ENCODE measurements at places on chromosomes 4 and X.

DNA sequence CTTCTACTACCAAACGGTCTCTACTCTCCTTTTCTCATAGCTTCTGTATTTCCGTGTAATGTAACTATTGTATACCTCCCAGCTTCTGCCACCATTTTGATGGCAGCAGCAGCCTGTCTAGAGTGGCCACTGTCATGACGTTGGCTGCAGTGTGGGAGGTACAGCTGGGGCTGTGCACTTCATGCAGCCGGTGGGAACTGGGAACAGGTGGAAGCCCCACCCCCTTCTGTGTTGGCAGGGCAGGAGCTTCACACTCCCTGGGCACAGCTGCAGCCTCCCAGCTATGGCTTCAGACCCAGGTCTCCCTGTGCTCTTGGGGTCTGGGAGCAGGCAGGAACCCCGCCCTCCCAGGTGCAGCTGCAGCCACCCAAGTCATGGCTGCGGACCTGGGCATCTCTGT is 49.8 kb upstream of the SEC24B start:
- DNase-seq = no peak

DNA sequence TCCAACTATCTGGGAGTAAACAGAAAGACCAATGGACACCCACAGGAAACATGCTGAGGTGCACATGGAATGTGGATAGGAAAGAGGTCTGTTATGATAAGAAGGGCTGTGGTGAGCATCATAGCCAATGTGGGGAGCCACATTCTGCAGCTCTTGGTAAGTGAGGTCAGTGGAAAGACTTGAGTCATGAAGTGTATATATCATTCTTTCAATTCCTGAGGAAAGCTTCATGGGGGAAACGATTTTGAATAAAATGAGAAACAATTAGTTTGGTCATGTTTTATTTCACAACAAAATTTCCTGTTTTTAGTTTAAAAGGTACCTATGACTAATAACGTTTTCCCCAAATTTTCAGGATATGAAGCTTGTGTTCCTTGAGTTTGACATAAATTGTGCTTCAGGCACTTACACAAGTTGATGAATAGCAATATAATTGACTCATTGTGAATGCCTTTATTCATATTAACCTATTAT is 41.4 kb upstream of the RASSF6 start:
- peak; percentile 85 for DNase-seq

GRCh38 chr4:71487344-71487920 is 148.6 kb downstream of the SLC4A4 start:
- no peak for DNase-seq

DNA sequence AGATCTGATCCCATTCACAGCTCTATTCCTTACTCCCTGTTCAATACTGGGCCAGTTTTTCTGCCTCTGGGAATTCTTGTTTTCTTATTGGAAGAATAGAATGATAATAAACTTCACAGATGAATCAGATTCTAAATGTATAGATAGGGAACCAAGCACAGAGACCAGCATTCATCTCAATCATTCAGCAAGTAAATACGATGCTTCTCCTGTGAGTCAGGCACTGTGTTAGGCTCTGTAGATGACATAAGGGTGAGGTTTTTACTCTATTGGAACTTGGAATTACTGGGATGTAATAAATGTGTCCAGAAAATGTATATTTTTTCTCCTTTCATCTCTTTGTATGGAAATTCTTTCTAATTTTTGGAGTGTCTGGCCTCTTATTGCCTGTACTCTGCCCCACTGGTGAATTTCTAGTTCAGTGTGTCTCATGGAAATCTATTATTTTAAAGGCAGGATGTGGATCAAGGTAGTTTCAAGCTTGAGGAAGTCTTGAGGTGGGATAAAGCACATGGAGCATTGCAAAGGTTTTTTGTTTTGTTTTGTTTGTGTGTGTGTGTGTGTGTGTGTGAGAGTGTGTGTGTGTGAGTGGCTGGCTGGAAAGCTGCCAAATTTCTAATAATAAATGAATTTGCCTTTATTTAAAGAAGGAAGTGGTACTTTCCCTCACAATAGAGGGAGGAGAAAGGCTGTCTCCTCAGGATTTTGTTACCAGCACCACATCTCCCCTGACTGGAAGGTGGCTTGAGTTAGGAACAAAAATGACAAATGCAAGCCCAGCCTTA is 117.9 kb upstream of the HS3ST1 start:
- no peak for DNase-seq

DNA sequence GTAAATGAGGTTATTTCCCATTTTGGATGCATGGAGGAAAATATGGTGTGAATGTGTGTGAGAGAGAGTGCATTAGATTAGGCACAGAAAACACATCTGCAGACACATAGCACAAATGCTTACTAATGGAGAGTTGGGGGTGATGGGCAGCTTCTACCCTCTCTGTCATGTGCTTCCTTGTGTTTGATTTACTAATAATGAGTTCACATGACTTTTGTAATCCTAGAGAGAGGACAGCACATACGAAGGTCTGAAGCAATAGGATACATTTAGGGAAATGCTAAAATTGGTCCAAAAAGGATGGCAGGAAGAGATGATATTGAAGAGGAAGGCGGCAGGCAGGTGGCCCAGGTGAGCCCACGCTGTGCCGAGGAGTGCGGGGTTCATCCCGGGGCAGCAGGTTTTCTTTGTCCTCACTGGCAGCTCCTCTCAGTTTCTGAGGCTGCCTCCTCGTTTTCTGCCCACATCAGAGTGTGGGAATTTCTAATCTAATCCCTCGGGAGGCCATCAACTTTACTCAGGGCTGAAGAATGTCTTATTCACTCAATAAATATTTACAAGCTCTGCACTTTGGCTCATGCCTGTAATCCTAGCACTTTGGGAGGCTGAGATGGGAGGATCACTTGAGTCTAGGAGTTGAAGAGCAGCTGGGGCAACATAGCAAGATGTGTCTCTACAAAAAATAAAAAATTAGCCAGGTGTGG is 15.9 kb upstream of the MAP9 start:
- peak; percentile 34 for DNase-seq

GRCh38 chr4:179292468-179292867 is 1850.2 kb upstream of the AGA start:
- DNase-seq = no peak

DNA sequence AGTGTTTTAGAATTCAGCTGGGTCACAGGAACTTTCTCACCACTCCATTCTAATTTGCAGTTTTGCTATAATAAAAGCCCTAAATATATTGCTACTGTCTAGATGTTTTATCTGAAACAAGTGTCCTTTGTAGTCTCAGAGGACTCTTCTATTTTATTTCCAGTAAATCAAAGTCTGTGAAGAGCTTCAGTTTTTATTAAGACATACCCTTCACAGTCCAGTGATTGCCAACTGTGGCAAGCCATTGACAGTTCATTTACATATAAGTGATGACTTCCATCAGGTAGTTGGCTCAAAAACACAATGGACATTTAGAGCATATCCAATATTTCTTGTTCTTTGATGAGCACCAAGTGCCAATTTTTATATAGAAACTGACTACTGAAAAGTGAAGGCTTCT is 466.1 kb downstream of the IQCM start:
- no peak for DNase-seq

GRCh38 chr4:99855678-99856077 is 38.5 kb downstream of the LAMTOR3 start:
- DNase-seq = no peak

- no peak for DNase-seq
These were observed 43.6 kb downstream of the TLR10 start for GRCh38 chr4:38738940-38739803.

DNA sequence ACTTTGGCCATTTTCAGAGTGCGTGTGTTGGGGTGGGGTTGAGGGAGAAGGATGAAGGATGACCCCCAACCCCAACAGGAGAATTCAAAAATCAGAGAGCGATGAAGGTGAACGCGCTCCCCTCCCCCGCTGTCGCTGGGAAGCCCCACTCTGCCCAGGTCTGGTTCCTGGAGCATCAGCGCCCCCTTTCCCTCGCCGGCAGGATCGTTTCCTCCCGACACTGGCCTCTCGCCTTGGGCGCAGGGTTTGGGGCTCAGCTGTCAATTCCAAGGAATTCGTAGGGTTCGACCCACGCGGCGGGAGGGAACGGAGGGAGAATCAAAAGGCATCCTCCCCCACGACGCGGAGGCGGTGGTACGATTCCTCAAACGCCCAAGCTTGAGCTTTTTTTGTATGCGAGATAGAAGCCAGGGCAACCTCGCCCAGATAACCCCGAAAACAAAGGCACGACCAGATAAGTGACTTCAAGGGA is 1.0 kb upstream of the PDGFRA start:
- no peak for DNase-seq

GRCh38 chr4:63619771-63620170 is 789.5 kb downstream of the TECRL start:
- DNase-seq = no peak

GRCh38 chr4:5052204-5052702 is 973 bp downstream of the STK32B start:
- no peak for DNase-seq

- no peak for DNase-seq
These were observed 91.2 kb downstream of the ADRA2C start for GRCh38 chr4:3857269-3857926.

DNA sequence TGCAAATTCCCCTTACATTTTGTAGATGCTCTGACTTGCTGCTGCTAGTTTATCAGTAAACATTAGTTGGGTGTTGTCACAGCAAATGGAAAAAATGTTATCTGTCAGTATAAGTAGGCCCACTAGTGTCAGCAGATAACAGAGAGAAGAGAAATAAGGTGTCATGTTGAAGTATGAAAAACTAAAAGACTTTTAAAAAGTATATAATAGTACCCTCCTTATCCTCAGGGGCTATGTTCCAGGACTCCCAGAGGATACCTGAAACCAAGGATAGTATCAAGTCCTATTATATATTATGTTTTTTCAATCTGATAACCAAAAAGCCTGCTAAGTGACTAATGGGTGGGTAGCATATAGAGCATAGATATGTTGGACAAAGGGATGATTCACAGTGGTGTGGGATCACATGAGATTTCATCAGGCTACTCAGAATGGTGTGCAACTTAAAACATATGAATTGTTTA is 11.6 kb upstream of the BMP2K start:
- no peak for DNase-seq

DNA sequence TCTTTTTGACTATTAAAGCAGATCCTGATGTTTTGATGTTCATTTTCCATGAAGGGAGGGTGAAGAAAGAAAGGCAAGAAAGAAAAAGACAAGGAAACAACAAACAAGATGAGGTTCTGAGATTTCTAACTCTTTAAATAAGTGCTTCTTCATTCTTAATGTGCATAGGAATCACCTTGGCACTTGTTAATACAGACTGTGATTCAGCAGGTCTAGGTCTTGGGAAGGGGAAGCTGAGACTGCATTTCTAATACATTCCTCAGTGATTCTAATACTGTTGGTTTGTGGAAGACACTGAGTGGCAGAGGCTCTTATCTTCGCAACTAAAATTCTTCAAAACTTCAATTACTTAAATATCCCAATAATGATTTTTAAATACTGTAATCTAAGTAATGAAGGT is 95.2 kb upstream of the NAP1L5 start:
- DNase-seq = no peak

DNA sequence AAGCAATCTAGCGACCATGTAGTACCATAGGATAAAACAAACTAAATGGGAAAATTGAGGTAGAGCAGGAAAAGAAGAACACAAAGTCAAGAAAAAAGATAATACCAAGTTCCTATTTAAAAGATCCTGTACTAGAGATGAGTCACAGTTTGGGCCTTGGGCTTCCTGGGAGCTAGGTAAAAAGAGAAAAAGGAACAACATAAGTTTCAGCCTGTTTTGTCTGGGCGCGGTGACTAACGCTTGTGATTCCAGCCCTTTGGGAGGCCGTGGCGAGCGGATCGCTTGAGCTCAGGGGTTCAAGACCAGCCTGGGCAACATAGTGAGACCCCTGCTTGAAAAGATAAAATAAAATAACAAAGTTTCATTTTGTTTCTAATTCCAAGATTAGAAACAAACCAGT is 14.0 kb upstream of the TMEM156 start:
- no peak for DNase-seq

DNA sequence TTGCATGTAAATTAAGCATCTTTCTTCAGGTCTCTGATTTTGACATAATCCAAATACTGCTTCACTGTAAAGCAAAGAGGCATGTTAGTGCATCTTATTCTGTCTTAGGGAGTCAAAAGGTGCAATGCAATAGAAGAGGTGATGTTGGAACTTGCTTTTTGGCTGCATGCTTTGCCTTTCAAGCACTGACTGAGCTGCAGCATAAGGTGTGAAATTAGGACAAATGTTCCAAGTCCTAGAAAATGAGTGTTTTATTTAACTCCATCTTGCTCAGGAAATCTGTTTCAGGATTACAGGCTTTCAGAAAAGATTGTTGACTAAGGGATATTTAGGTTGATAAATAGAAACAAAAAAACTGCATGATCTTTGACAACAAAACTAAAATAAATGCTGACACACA is 30.8 kb downstream of the NAA11 start:
- no peak for DNase-seq

Data from GM04503 (cell line).